ENCODE measurements at places on chromosomes 5 and 9. TPM values are rescaled to one million over a fixed set of nuclear protein-coding genes. Genes with fewer than 3 reads are reported as not detected.

Gene PCSK5
- total RNA-seq: 30.5 TPM

Gene CCDC152
- total RNA-seq: 2.9 TPM

Gene PPP1R26
- 15.6 TPM for total RNA-seq

Gene DOLPP1
- total RNA-seq: 10.1 TPM

Gene POC5
- 15.0 TPM for total RNA-seq

Gene LCN9
- not detected for total RNA-seq

Gene CARD9
- 2.6 TPM for total RNA-seq

Gene OR1J2
- total RNA-seq: not detected

Gene GLRA1
- not detected for total RNA-seq

Measured in epithelial cell of umbilical artery (primary cell).